Osteocyte (in vitro differentiated cells): ENCODE measurements at places on chromosomes 16 and 17. TPM values are rescaled to one million over a fixed set of nuclear protein-coding genes. Genes with fewer than 3 reads are reported as not detected.

- no peak for DNase-seq
Measured at GRCh38 chr16:50604610-50605009, 56.4 kb downstream of the NKD1 start.

Gene PRSS33
- total RNA-seq, result not detected in 2 replicates

Gene CCR7
- total RNA-seq, result 0.21 TPM in 1 of 2 replicates, not detected in the other

GRCh38 chr17:69523244-69523861, 108.9 kb downstream of the MAP2K6 start:
- DNase-seq, result no peak

Gene KRT9
- 0.30 TPM in 1 of 2 replicates, not detected in the other for total RNA-seq

Gene XPO6
- total RNA-seq, result 128 and 138 TPM in 2 replicates

GRCh38 chr16:24721830-24722238, 7.6 kb upstream of the TNRC6A start:
- no peak for DNase-seq

- DNase-seq, result no peak
Measured at GRCh38 chr16:86625821-86626220, 47.5 kb downstream of the FOXL1 start.

GRCh38 chr17:8153525-8153956, 1.3 kb upstream of the PER1 start:
- DNase-seq, result no peak

Gene CETP
- not detected in 2 replicates for total RNA-seq

- no peak for DNase-seq
Measured at GRCh38 chr17:56824503-56824902, 9.2 kb downstream of the C17orf67 start.

DNA sequence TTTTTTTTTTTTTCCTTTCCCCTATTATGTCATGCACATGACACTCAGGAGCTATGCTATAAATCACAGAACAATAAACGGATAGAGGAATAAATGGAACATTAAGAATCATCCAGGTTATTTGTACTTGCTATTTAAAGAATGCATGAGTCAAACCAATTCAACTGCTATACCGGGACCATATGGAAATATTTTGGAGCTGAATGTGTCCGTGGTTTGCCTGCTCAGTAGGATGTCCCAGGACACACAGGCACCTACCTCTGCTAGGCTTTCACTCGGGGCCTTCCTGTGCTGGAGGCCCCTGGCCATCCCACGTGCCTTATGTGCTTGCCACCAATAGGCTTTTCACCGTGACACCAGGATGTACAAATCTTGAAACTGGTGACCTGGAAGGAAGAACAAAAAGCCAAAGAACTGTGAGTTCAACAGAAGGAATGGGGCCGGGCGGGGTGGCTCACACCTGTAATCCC, 15.3 kb upstream of the SEC14L1 start:
- DNase-seq, result no peak

DNA sequence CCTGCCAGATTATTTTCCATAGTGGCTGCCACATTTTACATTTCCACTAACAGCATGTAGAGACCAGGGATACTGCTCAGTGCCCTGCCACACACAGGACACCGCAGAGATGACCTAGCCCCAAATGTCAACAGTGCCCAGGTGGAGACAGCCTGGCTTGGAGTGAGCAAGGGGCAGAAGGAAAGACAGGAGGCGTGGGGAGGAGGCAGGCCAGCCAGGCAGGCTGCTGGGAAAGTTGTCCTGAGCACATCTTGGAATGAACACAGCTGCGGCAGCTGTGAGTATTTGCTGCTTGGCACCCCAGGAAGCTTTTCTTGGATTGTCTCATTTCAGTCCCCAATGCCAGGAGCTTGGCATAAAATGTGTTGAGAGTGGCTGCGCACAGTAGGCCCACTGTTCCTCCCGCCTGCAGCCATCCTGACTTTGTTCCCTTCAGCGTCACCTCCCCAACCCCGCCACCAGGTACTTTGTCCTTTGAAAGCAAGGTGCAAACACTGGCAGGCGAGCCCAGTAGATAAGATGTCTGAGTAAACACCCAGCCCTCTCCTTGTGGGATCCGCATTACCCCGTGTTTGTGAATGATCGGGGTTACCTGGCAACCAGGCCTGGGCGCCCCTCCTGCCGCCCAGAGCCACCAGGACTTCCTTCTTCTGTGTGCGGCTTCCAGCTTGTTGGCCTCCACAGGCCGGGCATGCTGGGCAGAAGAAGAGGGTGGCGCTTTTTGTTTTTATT, 114.0 kb downstream of the CMIP start:
- DNase-seq, result no peak

DNA sequence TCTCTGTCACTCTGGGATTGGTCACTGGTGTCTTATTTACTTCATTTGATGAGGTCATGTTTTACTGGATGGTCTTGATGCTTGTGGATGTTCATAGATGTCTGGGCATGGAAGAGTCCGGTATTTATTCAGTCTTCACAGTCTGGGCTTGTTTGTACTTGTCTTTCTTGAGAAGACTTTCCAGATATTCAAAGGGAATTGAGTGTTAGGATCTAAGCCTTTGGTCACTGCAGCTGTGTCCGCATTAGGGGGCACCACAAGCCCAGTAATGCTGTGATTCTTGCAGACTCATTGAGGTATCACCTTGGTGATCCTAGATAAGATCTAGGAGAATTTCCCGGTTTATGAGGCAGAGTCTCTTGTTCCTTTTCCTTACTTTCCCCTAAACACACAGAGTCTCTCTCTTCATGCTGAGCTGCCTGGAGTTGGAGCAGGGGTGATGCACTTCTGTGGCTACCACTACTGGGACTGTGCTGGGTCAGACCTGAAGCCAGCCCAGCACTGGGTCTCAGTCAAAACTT, 214.7 kb downstream of the SPECC1 start:
- DNase-seq, result no peak

GRCh38 chr16:9422762-9423513, 331.5 kb downstream of the HAPSTR1 start:
- DNase-seq, result peak; percentile 42

Gene DNAH3
- not detected in 2 replicates for total RNA-seq

Gene ZNF500
- 22.8 and 23.5 TPM in 2 replicates for total RNA-seq

- DNase-seq, result no peak
Measured at GRCh38 chr16:19127674-19128131, 13.9 kb downstream of the ITPRIPL2 start.
